Activated CD8-positive, alpha-beta memory T cell treated with anti-CD3 and anti-CD28 coated beads, Interleukin-2, amount 50 U/mL, for 48 hours (primary cell): ENCODE measurements at places on chromosomes 7 and 10.

DNA sequence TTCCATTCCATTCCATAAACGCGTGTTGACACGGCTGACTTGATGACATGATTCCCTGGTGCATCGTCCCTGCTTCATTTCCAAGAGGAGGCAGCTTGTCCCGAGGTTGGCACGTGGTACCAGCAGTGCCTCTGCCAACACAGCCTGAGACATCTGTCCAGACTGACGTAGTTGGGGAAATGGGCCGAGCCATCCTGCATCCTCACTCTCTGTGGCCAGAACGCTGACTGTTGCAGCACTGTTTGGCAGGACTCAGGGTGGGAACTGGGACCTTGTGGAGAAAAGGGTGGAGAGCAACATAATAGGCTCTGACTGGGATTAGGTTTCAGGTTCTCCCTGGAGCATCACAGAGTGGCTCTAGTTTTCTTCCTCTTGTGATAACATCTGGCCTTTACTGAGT, 118.6 kb upstream of the BTBD16 start:
- DNase-seq = no peak

DNA sequence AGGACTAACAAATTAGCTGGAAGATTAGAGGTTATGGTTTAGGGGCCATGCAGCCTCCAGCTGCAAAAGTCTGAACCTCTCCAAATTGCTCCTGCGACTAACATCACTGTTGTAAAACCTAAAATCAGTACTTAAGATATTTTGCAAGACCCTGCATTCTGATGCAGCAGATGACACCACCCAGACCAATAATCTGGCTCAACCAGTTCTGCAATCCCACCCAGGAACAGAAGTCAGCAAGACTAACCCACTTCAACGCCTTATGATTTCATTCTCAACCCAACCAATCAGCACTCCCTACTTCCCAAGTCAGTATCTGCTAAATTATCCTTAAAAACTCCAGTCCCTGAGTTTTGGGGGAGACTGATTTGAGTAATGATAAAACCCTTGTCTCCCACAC, 250.8 kb upstream of the MBL2 start:
- DNase-seq = no peak

- no peak for DNase-seq
Measured at GRCh38 chr10:101762736-101763135, 13.2 kb downstream of the FGF8 start.

DNA sequence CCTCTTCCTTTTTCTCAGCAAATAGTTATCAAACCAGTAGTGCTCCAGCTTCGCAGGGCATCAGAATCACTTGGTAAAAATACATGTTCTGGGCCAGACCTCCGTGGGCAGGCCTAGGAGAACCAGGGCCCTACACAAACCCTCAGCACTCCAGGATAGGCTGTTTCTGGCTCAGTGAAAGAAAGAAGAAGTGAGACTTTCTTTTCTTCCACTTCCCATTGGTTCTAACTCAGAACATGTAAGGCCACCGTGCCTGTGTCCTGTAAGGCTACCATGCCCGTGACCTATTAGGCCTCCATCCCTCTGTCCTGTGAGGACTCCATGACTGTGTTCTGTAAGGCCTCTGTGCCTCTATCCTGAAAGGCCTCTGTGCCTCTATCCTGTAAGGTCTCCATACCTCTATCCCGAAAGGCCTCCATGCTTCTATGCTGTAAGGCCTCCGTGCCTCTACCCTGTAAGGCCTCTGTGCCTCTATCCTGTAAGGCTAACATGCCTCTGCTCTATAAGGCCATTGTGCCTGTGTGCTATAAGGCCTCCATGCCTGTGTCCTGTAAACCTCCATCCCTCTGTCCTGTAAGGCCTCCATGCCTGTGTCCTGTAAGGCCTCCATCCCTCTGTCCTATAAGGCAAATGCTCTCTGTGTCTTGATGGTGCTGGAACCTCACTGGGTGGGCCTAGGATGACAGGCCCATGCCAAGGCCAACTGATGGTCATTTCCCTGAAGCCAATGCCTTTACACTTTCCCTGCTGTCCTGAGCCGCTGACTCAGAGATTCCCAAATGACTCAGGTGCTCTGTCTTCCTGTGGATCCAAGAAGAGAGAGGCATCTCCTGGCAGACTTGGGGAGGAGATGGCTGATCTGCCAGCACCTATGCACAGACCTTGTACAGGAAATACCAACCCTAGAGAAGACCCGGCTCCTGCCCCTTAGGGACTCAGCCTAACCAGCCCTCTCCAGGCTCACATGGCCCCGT, 96.6 kb upstream of the CACUL1 start:
- no peak for DNase-seq

DNA sequence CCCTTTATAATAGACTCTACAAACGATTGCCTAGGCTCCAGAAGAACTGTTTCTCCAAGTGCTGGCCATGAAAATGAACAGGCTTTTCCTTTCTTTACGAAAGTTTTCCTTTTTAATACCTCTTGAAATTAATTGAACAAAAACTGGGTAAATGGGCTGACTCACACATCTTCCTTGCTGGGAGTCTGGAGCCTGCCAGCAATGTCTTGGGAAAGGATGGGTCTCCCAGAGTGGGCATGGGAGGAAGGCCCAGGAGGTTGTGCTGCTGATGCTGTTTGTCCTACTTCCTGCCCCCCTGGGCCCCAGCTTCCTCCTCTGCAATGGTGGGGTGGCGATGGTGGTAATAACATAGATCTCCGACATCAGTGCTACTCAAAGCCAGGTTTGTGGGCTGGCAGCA, 174.1 kb downstream of the RPS24 start:
- DNase-seq = no peak

DNA sequence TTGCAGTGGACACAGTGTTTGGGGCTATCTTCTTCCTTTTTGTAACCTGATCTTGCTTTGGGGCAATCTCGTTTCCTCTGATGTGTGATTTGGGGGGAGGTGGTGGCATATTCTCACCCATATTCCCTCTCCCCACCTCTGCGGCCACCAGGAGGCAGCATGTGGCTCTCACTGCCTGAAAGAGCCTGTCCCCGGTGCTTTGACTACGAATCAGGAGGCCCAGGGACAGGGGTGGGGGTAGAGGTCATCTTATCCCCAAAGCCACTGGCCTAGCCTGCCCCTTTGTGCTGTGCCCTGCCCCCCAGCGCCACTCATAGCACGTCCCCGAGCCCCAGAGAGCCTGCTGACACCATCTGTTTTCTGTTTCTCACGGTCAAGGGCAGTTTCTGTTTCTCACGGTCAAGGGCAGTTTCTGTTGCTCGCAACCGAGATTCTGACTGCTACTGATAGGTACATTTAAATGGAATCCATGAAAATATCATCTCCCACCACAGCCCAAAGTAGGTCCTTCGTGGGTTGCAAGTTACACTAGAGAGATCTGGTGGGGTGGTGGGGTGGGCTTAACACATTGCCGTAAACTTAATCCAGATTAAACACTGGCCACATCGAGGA, 28.2 kb downstream of the PHYH start:
- peak; percentile 69 for DNase-seq

DNA sequence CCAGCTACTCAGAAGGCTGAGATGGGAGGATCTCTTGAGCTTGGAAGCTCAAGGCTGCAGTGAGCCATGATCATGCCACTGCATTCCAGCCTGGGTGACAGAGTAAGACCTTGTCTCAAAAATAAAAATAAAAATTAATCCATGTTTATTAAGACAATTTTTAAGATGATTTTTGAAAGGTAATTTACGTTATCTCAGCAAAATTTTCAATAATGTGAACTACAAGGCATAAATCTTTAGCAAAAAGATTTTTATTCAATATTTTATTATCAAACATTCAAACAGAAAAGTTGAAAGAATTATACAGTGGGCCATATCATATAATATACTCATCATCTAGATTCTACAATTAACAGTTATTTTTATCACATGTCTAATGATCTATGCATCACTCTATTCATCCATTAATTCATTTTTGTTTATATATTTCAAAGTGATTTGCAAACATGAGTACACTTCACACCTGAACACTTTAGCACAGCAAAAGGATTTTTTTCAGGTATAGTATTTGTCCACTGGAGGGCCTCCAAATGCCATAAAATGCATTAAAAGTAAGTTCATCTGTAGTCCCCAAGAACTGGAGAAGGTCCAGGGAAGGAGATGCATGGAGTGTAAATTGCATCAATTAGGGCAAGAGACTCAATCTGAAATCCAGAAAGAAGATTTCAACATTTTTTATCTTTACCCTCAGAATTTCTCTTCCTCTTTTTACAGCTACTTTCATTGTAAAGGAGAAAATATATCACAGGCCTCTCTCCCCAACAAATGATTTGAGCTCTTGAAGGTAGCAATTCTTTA, 38.6 kb upstream of the RSBN1L start:
- no peak for DNase-seq
